ENCODE measurements at places on chromosomes 6 and 20.

- peak; percentile 37 for DNase-seq
These were observed 106.9 kb downstream of the RNGTT start for GRCh38 chr6:88856566-88856965.

GRCh38 chr6:74745670-74746069 is 460.2 kb downstream of the COL12A1 start:
- no peak for DNase-seq

- DNase-seq = peak; percentile 74
These were observed 2.6 kb downstream of the TAGAP start for GRCh38 chr6:159042003-159042825.

- DNase-seq = no peak
These were observed 80.2 kb upstream of the OPRM1 start for GRCh38 chr6:153958860-153959259.

DNA sequence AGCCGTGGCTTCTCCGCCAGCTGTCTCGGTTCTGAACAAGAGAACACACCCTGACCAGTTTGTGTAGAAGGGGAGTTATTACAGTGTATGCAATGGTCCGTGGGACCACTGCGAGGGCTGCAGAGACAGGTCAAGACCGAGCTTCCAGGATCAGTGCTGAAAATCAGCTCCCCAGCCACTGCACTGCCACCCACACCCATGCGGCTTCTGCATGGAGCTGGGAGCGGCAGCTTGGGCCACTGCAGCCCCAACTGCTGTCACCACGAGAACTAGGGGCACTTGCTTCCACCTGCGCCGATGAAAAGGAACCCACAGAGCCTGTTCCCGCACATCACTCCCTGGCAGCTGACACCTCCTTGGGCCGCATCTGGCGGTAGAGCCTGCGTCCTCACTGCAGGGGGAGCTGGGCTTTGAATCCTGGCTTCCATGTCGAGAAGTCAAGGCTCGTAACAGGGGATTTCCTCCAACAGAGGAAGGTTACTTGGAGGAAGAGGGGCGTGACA is 56.2 kb downstream of the TMEM242 start:
- DNase-seq = no peak

GRCh38 chr6:138183790-138184134 is 22.0 kb downstream of the ARFGEF3 start:
- no peak for DNase-seq

DNA sequence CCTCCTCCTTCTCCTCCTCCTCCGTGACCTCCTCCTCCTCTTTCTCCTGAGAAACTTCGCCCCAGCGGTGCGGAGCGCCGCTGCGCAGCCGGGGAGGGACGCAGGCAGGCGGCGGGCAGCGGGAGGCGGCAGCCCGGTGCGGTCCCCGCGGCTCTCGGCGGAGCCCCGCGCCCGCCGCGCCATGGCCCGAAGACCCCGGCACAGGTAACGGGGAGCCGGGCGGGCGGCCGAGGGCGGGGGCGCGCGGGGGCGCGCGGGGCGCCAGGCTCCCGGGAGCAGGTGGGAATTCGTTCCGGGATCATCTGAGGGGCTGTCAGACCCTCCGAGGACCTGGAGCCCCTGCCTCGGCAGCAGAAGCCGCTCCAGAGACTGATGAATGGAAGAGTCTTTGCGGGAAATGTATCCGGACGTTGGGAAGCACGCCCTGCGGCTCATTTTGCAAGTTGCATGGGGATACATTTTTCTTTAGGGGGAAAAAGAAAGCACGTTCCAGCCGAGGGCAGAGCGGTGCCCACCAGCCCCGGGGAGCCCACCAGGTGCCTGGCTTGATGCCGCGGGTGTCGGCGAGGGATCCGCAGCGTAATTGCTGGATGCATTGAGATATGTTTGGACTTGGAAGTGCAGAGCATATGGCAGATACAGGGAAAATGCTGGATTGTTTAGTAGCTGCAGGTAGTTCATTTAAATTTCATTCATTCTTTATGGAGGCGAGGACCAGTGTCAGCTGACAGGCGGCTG is 394 bp downstream of the MYB start:
- DNase-seq = no peak

GRCh38 chr20:48482790-48483189 is 345.0 kb downstream of the PREX1 start:
- no peak for DNase-seq

DNA sequence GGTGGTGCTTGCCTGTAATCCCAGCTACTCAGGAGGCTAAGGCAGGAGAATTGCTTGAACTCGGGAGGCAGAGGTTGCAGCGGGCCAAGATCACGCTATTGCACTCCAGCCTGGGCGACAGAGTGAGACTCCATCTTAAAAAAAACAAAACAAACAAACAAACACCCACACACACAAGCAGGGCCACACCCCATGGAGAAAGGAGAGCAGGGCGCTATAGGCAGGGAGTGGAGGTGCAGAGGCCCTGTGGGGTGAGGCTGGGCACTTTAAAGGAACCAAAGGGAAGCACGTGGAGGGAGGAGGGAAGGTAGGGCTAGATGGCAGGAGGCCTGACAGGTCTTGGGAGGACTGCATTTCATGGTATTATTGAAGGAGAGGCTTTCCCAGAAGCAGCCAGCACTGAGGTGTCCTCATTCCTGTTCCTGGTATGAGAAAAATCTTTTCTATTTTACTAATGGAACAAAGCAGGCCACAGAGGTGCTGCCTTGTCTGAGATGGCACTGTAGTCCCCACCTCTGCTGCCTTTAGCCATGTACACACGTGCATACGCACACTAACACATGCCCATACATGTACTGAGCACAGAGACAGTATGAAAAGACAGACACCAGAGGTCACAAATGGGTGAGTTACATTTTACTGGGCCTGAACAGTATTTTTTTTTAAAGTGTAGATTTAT is 44.0 kb downstream of the BCAS4 start:
- peak; percentile 59 for DNase-seq

GRCh38 chr20:56693217-56693616 is 64.1 kb downstream of the TFAP2C start:
- no peak for DNase-seq

GRCh38 chr20:57397693-57398108 is 6.5 kb downstream of the RBM38 start:
- DNase-seq = no peak

- no peak for DNase-seq
These were observed 251.3 kb upstream of the PRND start for GRCh38 chr20:4470375-4470774.

GRCh38 chr20:26276554-26277210 is 580.0 kb upstream of the ZNF337 start:
- no peak for DNase-seq

DNA sequence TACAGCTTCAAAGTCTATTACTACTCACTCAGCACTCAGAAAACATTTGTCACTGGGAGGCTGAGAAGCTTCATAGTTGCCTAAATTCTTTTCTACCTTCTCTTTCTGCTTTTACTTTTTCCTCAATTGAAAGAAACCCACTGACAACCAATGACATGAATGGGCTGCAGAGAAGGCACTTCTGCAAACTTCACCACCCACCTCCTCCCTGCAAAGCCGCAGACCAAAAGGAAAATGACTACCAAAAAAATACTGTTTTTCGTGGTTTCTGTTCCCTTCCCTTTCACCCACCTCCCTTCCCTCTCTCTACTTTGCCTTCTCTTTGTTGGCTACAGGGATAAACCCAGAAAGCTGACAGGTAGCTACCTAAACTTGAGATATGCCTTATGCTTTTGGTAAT is 3.2 kb downstream of the GNAS-AS1 start:
- DNase-seq = no peak

DNA sequence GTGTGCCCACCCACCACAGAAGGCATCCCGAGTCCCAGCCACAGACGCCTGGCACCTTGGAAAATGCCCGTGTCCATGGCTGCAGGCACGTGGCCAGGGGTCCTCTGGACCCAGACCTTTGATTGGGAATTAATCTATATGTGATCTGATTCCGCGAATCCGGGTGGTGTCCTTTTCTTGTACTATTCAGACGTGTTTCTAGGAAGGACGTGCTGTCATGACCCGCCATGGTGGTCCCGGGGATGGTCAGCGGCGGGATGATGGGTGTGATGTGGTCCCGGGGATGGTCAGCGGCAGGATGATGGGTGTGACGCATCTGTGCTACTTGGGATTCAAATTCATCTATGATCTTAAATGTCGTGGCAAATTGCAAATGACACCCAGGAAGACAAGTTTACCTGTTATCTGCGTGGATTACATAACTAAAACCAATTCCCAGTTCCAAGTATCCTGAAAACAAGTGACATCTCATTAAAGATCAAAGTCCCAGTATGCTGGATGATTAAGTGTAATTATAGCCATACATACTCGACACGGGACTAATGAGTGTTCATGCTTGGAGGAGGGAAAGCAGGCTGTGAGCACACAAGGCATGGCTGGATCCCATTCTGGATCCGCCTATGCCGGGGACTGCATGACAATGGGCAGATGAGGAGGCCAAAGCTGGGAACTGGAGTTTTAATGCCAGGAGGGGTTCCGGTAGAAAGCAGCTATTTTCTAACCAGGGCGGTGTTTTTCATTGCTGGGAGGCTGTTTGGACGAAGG is 256.5 kb downstream of the TAF4 start:
- DNase-seq = no peak

DNA sequence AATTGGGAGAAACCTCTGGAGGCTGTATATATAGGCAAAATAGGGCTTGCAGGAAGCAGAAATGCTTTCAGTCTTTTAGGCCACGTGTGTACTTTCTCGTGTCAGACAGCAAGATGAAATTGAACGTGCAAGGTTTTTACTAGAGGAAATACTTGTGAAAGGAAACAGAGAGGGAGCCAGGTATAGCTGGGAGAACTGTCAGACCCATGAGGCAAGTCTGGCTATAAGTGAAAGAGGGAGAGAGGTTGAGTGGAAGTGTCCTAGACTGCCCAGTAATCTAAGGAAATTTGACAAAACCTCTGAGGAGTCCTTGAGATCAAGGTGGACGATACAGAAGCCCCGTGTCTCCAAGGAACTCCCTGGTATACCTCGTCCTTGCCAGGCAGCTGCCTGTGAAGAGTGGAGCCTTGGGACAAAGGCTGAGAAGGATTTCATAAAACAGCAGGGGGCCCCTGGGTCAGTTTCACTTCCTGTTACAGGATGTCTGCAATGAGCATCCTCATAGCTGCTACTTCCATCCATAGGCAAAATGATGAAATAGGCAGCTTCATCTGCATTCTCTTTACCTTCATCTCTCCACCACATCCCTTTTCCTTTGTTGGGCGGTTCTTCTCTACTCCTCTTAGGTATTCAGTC is 114.4 kb upstream of the MAP3K7 start:
- DNase-seq = no peak

- peak; percentile 46 for DNase-seq
These were observed 127.5 kb downstream of the ISM1 start for GRCh38 chr20:13348311-13349234.

- DNase-seq = no peak
These were observed 31.7 kb upstream of the CCN5 start for GRCh38 chr20:44683263-44684046.

GRCh38 chr6:89037141-89037900 is 43.2 kb upstream of the PNRC1 start:
- peak; percentile 51 for DNase-seq

- DNase-seq = no peak
These were observed 142.4 kb downstream of the FNDC1 start for GRCh38 chr6:159311618-159312017.

GRCh38 chr6:86526238-86526637 is 411.1 kb upstream of the HTR1E start:
- DNase-seq = no peak

DNA sequence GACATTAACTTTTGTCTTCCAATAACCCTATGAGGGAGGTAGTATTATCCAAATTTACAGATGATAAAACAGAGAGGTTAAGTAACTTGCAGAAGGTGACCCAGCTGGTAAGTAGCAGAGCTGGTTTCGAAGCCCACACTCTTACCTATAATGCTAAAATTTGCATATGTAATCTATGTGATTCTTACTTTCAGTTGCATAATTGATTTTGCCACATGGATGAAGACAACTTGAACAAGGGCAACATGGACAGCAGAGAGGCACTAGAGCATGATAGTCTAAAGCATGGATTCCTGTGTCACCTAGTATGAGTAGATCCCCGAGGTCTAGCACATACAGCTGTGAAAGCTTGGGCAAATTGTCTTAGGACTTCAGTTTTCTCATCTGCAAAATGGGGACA is 117.6 kb upstream of the DTNBP1 start:
- no peak for DNase-seq

DNA sequence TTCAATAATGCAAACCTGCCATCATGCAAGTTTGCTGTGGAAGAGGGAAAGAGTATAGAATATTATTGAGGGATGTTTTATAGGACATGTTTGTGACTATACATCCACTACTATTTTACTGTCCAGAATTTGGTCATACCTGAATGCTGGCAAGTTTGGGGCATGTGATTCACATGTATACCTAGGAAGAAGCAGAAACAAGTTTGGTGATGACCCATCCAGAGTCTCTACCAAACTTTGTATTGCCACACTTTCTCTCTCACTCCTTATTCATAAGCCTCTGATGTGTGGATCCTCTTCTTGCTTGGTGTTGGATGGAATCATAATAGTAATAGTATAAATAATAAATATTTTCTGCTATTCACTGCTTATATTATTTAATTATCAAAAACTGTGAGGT is 108.5 kb upstream of the FLRT3 start:
- no peak for DNase-seq

DNA sequence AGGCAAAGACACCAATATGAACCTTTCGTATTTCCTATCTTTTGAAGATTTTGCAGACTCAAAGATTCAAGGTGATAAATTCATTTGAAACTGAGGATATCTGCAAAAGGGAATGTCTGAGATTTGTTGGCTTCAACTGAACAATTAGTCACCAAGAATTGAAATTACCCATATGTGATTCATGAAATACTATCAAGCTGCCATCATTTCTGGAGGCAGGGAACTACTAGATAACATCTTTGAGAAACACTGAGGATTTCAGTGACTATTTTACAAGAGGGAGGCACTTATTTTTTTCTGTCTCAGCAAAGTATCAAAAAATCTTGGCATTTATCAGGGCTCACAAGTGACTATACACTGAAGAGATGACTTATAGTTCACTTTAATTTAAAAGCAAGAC is 39.8 kb upstream of the MMS22L start:
- no peak for DNase-seq

DNA sequence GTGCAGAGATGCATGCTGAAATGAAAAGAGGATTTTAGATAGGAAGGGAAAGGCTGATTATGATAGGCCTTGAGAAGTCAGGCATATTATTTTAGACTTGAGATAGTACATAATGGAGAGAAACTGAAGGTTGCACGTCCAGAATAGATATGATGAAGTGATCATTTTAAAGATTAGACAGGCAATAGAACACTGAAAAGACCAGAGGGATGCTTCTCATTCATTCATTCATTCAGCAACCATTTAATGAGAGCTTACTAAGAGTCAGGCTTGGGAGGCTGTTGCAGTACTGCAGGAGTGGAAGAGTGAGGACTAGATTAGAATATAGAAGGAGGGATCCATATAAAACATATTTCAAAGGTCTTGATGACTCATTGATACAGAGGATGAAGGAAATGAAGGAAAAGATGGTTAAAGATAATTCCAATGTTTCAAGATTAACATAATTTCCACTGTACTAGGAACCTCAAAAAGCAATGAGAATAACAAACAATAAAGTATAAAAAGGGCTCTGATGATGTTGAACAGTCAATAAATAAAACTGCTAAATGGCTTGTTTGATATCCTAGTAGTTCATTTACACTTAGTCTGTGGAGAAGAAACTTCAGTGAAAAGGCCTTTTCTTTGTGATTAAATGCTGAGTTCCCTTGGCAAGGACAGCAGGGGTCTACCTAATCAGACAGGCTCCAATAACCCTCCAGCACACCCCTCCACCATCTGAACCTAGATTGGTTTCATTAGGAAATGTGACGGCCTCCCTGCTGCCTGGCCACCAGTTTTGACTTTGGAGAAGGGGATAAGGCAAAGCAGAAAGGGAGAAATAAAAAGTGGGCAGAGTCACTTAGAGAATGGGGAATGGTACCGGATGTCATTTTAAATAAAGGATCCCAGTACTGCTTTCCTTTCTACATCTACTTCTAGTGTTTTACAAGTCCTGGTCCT is 5.3 kb upstream of the FBXO9 start:
- no peak for DNase-seq
